ENCODE measurements at places on chromosomes 4 and X.

DNA sequence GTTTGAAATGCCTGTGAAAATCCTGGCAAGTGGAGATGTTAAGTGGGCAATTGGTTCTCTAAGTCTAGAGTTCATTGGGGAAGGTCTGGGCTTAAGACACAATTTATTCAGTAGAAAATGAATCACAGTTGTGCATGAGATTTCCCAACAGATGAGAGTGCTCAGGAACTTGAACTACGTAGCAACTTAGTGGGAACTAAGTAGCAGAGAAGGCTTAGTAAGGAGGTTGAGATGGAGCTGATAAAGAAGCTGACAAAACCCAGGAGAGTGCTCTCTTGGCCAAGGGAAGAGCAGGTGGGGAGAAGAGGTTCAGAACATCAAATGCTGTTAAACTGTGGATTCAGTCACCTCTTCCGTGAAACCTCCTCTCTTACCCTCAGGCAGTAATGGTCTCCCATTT lies 33.0 kb downstream of the AFF1 start:
- no peak for DNase-seq

DNA sequence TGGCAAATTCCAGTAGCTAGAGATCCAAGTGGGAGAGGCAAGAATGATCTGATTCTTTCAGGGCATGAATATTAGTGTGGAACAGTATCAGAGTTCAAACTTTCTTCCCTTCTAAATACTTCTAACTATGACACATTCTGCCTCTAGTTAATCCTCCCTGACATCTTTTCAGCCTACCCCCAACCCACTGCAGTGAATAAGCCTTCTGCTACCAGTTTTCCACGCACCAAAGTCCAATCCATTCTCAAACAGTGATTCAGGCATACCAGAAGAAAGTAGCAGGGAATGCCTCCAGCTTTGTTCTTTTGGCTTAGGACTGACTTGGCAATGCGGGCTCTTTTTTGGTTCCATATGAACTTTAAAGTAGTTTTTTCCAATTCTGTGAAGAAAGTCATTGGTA lies 155.4 kb upstream of the FTHL17 start:
- no peak for DNase-seq

- peak; percentile 86 for DNase-seq
Observed at GRCh38 chr4:183658362-183659028, 490 bp downstream of the RWDD4 start.

- DNase-seq = no peak
Observed at GRCh38 chrX:23887451-23887850, 20.3 kb downstream of the APOO start.

DNA sequence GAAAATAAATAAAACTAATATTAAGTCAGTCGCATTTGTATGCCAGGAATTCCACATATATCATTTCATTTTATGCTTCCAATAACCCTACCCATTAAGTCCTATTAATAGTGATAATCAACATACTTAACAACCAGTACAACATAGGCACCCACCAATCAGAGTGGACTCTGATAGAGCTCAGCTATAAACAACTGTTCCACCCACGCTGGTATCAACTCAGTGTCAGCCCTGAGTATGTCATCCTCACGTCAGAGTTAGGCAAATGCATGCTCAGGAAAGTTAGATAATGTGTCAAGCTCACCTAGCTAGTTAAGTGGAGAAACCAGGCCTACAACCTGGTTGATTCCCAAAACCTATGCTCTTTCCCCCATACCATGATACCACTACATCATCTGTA lies 89.3 kb downstream of the SMARCA1 start:
- DNase-seq = no peak

- DNase-seq = no peak
Observed at GRCh38 chr4:77263247-77263646, 106.2 kb downstream of the CCNG2 start.

GRCh38 chr4:102692474-102692873 lies 68.3 kb downstream of the MANBA start:
- no peak for DNase-seq

DNA sequence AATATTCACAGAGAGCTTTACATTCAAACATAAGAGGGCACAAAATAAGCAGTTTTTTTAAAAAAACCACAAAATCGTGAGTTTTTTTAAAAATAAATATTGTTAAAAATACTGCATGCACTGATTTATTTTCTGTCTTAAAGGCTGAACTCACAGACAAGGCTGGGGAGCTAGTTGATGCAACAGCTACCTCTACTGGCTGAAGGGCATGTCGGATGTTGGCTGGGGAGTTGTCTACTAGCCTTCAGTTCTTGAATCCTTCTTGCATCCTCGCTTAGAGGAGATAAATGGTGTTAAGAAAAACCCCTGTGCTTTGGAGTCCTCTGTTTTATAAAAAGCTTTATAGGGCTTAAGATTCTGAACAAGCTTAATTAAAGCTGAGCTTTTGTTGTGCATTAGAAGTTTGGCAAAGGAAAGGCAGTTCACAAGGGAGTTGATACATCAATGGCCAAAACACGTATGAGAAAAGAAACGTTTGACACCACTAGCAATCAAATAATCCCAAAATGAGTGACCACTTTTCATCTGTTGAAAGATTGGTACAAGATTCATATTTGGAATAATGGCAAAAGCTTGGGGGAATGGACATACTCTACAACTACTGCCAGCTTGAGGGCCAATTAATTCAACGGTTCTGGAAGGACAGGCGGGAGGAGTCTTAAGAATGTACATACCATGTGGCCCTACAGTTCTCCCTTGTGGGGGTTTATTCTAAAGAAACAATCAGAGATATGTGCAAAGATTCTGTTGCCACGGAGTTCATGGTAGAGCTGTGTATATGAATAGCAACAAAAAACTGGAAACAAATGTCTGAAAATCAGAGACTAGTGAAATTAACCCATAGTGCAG lies 94.7 kb downstream of the SEL1L3 start:
- DNase-seq = peak; percentile 81

DNA sequence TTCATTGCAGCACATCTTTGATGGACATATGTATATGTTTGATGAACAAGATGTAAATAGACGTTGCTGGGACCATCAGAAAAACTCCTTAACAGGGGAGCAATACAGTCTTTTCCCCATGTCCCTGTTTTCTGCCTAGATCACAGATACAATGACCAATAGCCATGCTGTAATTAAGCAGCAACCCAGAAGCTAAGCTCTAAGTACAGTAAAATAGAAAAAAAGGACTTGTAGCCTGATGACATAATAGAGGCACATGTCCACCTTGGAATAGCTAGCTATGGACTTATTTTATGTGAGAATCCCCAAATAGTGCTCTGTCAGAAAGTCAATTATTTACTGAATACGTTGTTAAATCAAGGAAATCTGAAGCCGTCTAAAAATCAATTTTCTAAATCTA lies 14.9 kb downstream of the FAM13A start:
- DNase-seq = no peak

- peak; percentile 21 for DNase-seq
Observed at GRCh38 chr4:64784125-64784524, 374.9 kb upstream of the TECRL start.

GRCh38 chr4:74962584-74962983 lies 29.7 kb downstream of the PARM1 start:
- no peak for DNase-seq

DNA sequence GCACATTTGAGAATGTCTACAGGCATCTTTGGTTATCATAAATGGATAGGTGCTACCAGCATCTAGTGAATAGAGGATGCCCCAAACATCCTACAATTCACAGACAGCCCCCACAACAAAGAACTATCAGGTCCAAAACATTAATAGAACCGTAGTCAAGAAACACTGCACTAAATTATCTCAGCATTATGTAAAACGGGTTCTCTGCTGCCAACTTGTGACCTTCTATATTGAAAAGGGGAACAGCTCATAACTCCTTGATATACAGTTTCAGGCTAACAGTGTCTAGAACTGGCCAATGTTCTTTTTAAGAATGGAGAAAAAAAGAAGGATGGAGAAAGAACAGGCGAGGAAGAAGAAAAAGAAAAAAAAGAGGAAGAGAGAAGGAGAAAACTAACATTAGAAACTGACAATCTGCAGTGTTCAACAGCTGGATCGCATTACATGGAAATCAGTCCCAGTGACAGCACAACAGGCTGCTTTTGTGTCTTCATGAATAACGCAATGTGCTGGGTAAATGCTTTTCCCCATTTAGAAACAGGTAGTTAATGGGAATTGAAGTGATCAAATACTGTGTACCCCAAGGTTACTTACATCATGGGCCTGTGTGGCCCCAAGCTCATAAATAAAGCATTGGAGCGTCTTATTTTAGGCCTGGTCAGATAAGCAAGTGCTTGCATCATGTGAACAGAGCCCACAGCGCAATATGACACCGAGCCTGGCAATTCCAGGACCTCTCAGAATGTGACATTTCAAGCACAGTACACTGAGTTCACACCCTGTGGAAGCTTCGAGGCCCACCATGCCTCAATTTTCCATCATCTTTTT lies 339.5 kb downstream of the DHX15 start:
- peak; percentile 50 for DNase-seq

DNA sequence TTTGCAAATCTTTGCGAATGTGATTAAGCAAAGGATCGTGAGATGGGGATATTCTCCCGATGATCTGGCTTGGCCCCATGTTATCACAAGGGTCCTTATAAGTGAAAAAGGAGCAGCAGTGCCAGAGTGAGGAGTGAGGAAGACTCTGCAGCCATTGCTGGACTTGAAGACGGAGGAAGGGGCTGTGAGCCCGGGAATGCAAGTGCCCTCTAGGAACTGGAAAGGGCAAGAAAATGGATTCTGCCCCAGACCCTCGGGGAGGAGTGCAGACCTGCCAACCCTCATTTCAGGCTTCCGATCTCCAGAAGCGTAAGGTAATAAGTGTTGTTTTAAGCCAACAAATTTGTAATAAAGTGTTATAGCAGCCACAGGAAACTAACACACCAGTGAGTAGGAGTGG lies 76.3 kb downstream of the EVC start:
- DNase-seq = no peak

GRCh38 chr4:89753601-89754066 lies 83.3 kb downstream of the SNCA start:
- peak; percentile 57 for DNase-seq

GRCh38 chrX:40167850-40168479 lies 70.2 kb upstream of the BCOR start:
- DNase-seq = peak; percentile 77

DNA sequence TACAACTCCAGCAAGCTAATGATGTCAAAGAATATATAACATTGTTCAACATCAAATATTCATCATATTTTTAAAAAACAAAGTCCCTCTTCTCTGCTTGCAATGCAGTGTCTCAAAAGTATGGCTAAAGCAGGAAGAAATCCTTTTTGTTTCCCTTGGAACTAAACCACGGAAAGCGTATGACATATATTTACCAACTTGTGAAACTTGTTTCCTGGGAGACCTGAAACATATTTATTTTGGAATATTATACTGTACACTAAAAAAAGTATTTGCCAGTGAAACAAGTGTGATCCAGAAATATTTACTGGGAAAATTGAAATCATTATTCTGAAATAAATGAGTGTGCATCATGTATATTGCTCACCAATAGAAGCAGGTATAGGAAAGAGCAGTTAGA lies 156.0 kb upstream of the ANKRD50 start:
- no peak for DNase-seq

GRCh38 chrX:57900975-57901374 lies 9.3 kb downstream of the ZXDA start:
- no peak for DNase-seq

DNA sequence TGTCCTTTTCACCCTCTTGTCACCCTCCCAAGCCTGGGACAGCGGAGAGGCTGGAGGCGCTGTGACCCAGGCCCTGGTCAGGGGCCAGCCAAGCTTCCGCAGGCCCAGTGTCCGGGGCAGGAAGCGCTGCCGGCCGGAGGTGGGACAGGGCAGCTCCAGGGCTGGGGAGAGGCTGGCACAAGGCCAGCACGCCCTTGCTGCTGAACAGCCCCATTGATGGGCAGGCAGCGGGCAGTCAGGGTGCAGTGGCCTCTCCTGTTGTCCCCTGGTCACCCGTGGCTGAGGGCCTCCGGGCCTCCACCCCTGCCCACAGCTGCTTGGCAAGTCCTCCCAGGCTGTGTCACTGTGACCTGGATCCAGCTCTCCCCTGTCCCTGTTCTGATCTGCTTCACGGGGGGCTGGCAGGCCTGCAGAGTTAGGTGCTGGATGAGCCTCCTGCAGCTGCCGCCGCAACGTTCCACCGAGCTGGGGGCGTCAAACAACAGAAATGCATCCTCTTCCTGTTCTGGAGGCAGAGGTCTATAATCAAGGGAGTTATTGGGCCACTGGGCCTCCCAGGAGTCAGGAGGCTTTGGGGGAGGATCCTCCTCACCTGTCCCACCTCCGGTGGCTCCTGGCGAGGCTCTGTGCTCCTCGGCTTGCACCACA lies 107.9 kb downstream of the PSAPL1 start:
- no peak for DNase-seq

Data from retina (tissue), 1 donor.